Neural progenitor cell (in vitro differentiated cells): ENCODE measurements at places on chromosomes 7 and 10. TPM values are rescaled to one million over a fixed set of nuclear protein-coding genes. Genes with fewer than 3 reads are reported as not detected.

DNA sequence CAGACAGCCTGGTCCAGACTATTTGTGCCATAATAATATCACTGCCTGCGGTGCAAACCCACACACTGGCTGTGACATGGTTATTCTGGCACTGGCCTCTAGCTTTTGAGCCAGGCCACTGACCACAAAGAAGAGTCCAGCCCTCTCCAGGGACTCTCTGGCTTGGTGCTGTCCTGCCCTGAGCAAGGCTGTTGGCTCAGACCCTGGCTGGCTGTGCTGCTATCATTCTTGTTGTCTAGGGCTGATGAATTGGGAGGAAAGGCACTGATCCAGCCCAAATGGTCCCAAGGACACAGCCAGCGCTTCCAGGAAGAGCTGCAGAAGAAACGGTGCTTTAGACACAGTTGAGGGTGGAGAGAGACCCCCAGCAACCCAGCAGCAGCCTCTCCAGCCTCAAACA is 80.8 kb downstream of the TMEM130 start:
- no peaks in the 10 kb centered on the region for H3K4me1 ChIP-seq
- H3K27me3 ChIP-seq = no peaks in the 10 kb centered on the region
- H3K36me3 ChIP-seq = no peaks in the 10 kb centered on the region
- H3K4me3 ChIP-seq = no peak overlapping the region
- no peak overlapping the region for H3K27ac ChIP-seq
- DNase-seq = no peak

TRIL gene
- 8.5 and 14.3 TPM in 2 replicates for total RNA-seq

NOS3 gene
- total RNA-seq = 1.3 and 11.0 TPM in 2 replicates

GRCh38 chr7:16803125-16803524 is 1.7 kb downstream of the AGR2 start:
- no peak overlapping the region for H3K27ac ChIP-seq
- H3K4me1 ChIP-seq = no peaks in the 10 kb centered on the region
- no peaks in the 10 kb centered on the region for H3K36me3 ChIP-seq
- H3K27me3 ChIP-seq = no peaks in the 10 kb centered on the region
- no peak overlapping the region for H3K4me3 ChIP-seq
- no peak for DNase-seq

SUN3 gene
- not detected in 2 replicates for total RNA-seq
